ENCODE measurements at places on chromosomes 5 and 9.

- DNase-seq = no peak
Measured at GRCh38 chr9:2130941-2131340, 115.8 kb downstream of the SMARCA2 start.

DNA sequence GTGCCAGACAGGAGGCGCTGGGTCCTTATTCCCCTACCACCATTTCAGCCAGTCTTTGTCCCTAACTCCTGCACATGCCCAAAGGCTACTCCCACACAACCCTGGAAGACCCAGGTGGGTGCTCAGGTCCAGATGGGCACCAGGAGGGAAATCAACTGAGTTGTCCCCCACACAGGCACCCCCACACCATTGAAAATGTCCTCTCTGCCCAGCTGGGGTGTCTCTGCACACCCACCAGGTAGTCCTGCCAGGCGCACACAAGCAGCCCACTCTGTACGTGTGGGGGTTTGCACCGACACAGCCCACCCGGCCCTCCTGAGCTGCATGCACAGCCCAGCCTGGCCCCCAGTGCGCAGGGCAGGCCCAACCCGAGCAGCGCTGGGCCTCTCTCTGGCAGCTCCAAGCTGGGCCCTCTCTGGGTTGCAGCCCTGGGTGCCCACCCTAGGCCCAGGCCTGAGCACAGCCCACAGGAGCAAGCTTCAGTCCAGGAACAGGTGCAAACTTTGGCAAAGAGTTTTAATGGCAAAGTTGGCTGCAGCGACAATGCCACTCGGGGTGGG lies 2.2 kb downstream of the RNF208 start:
- DNase-seq = no peak

DNA sequence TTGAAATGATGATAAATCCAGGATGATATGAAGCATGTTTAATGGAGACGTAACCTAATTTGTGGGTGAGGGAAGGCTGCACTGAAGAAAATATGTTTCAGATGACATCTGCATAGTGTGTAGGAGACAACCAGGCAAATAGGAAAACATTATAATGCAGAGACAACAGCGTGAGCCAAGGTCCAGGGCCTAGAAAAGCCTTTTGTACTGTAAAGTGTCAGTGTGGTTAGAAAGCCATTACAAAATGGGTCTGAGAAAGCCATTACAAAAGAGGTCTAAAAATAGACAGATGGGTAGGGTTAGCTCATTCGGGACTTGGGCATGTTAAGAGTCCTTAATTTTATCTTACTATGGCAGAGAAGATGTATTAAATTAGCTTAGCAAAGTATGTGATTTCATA lies 14.9 kb upstream of the GABRG2 start:
- DNase-seq = no peak

DNA sequence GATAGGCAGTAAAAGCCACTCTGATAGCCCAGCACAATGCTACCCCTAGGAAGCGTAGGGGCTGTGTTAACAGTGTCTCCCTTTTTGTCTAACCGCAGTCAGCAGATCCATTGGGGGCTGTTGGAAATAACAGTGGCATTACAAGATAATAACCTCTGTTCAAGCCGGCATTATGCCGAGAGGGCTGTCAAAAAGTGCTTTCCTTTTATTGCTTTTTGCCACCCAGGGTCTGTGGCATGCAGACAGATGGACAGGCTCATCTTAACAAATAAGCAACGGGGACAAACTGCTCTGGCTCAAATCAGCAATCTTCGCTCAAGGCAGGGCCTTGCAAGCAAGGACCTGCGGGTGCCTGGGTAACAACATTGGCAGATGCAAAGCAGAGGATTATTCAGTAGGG lies 123.3 kb downstream of the TLR4 start:
- DNase-seq = no peak

DNA sequence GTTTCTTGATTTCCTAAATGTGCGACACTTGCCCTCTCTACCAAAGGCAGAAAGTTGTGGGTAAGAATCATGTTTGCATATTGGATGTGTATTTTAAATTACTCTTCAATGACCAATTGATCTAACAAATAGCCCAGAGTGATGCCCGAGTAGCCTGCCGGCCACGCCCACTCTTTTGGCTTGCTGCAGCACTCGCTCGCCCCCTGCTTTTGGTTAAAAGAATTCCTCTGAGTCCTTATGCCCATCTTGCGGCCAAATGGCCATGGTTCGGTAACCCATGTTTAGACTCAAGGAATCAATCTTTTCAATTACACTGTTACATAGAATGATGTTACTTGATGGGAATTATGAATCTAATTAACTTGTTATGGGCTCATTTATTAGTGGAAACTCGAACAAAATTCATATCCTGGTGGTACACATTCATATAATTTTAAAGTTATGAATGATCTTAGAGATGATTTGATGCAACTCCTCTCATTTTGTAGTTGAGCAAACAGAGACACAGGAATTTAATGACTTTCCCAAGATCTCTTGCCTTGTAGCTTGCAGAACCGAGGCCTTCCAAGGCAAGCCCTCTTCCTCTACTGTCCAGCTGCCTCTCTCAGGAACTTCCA lies 36.5 kb downstream of the PPIC start:
- DNase-seq = peak; percentile 7

DNA sequence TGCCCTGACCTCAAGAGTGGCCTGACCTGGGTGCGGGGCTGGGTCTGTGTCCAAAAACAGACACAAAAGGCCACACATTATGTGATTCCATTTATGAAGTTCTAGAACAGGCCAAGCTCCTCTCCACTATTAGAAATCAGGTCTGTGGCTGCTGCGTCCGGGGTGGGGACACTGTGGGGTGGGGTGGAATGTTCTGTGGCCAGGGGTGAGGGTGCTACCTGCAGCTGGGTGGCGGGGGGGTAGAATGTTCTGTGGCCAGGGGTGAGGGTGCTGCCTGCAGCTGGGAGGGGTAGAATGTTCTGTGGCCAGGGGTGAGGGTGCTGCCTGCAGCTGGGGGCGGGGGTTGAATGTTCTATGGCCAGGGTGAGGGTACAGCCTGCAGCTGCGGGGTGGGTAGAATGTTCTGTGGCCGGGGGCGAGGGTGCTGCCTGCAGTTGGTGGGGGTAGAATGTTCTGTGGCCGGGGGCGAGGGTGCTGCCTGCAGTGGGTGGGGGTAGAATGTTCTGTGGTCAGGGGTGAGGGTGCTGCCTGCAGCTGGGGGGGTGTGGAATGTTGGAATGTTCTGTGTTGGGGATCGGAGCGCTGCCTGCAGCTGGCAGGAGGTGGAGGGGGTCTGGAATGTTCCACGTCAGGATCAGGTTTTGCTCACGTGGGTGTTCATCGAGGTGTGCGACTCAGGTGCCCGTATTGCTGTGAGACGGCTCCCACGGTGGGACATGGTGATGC lies 8.3 kb downstream of the LCN12 start:
- DNase-seq = peak; percentile 57

All from CD4-positive, alpha-beta T cell treated with Interleukin-10 for 1 hour (primary cell).